ENCODE measurements at places on chromosomes 1 and 21. TPM values are rescaled to one million over a fixed set of nuclear protein-coding genes. Genes with fewer than 3 reads are reported as not detected.
A peak's percentile ranks its signal among the peaks of the same experiment; 100 is the strongest.

GRCh38 chr1:37149296-37149695 is 115.0 kb upstream of the GRIK3 start:
- no peak for DNase-seq

The KRTAP19-3 gene
- total RNA-seq = not detected

- DNase-seq = no peak
These were observed 48.9 kb downstream of the RASSF5 start for GRCh38 chr1:206556047-206556749.

DNA sequence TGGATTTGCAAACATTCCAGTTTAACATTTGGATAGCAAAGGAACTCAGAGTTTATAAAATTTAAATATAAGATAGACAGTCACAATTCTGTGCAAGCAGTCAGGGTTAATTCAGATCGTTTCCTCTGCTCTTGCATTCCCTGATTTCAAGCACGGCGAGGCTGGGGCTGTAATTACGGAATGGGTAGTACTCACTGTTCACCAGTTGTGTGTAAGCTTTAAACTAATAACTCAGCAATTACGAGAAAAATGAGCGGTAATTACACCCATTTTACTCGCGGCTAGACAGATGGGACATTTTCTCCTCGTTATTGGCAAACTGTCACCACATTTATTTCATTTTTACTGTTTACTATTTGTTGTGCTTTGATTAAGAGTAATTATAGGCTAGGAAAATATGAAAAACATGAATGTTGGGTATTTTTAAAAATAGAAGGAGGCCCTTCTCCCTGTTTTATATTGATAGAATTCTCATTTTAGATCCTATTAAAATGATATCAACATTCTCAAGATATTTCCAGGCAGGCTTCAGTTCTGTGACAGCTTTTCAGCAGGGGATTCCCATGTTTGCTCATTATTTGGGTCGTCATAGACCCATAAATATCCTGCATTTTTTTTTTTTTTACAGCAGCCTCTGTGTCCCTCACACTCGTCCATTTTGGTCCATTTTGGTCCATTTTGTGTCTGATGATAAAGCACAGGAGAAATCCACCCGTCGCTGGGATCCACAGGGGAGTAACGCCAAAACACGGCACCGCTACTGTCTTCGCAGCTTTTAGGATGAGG is 208.3 kb downstream of the DSCAM start:
- DNase-seq = no peak

DNA sequence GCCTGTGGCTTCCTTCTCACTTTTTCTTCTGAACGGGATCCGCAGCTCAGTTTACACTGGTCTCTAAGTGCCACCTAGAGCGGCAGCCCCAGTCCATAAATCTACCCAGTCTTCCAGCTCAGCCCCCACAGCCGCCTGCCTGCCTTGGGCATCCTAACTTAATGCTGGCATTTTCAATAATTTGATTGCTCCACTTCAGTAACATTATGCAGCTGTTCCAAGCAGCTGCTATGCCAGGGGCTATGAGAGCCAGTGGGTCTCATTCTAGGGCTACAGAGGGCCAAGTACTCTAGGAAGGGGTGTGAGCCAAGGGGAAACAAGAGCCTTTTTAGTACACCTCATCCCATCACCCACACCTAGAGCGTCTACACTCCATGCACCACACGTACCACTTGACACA is 48.4 kb upstream of the COA6 start:
- no peak for DNase-seq

GRCh38 chr1:23343221-23344110 is 618 bp downstream of the HNRNPR start:
- DNase-seq = peak; percentile 43

GRCh38 chr1:28280977-28281381 is 21.7 kb downstream of the SESN2 start:
- DNase-seq = no peak

The TTF2 gene
- 4.3 TPM for total RNA-seq

DNA sequence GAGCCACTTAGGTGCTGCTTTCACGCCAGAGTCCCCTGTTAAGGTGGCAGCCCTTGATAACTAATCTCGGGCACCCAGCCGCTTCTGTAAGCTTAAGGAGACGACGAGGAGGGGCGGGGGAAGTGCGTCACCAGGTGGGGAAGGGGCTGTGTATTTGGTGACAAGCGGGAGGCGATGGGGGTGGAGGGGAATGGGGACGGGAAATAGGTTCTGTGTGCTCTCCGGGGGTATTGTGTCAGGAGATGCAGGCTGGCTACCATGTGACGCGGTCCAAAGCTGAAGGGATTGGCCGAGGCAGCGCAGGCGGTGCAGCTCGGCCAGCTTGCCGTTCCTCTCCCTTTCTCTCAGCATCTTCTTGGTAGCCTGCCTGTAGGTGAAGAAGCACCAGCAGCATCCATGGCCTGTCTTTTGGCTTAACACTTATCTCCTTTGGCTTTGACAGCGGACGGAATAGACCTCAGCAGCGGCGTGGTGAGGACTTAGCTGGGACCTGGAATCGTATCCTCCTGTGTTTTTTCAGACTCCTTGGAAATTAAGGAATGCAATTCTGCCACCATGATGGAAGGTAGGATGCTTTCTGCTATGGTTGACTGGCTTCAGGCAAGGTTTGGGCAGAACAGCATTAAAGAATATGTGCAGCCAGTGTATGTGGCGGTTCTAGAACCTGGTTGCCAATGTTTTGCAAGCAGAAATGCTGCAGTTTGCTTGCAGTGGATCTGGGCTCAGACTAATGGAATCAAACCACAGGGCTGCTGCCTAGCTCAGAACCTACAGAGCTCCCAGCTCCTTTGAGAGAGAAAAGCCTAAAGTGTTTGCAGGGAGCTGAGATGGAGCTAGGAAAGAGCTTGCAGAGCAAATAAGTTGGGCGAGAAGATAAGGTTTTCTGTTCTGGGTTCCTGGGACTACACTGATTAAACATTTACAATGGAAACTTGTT is at the start of gene SGIP1:
SGIP1 (plus strand) TSS at position 350 of the 937 bp plus-strand sequence; CDS start at position 556, 206 bp downstream.
- DNase-seq = peak; percentile 58

The ELF3 gene
- total RNA-seq = 0.65 TPM

GRCh38 chr1:71224741-71225377 is 144.0 kb upstream of the ZRANB2 start:
- DNase-seq = no peak

The ANGPTL1 gene
- total RNA-seq = 7.5 TPM

GRCh38 chr1:6208723-6209660 is 3.1 kb downstream of the RNF207 start:
- DNase-seq = peak; percentile 72

- peak; percentile 11 for DNase-seq
These were observed 56.3 kb upstream of the DIP2A start for GRCh38 chr21:46402421-46402820.

The ROR1 gene
- total RNA-seq = 8.6 TPM

GRCh38 chr1:43766086-43766784 is 58.9 kb downstream of the ST3GAL3 start:
- no peak for DNase-seq

DNA sequence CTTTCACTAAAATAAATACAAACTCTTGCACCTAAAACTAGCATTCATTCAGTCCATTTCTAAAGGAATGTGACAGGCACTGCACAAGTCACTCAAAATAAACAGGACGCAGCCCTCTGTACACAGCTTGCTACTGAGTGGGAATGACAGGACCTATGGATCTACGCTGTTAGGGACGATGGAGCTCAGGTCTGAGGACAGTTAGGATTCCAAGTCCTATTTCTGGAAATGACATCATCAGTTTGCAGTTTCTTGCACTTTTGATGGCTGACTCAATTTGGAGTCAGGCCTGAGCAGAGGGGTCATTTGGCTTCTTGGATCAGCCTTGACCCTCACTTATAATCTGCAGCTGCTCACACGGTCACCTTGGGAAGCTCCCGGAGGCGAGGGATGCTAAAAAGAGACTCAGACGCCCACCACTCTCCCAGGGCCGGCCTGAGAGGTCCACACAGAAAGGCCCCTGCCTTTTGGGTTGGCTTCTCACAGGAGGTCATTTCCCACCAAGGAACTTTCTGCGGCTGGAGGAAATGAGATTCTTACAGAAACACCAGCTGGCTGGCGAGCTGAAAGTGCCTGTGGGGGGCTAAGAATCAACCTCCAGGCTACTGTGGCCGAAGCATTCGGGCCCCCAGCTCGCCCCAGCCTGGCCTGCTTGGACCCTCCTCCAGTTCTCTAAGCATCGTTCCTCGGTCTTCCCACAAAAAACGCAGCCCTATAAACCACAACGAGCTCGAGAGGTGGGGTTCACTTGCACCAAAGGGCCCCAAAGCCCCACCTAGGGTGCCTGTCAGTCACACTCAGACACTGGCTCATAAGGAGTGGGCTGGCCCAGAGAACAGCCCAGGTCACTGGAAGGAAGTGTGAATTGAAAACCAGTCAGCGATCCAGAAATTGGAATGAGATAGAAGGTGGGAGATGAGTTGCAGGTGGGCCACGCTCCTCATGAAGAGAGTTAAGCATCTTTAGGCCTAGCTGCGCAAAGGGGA is 8.9 kb upstream of the PDE9A start:
- peak; percentile 26 for DNase-seq

The SAMSN1 gene
- 1.3 TPM for total RNA-seq

GRCh38 chr1:115648717-115649691 is 7.2 kb downstream of the VANGL1 start:
- no peak for DNase-seq

The TNFAIP8L2 gene
- 1.5 TPM for total RNA-seq

DNA sequence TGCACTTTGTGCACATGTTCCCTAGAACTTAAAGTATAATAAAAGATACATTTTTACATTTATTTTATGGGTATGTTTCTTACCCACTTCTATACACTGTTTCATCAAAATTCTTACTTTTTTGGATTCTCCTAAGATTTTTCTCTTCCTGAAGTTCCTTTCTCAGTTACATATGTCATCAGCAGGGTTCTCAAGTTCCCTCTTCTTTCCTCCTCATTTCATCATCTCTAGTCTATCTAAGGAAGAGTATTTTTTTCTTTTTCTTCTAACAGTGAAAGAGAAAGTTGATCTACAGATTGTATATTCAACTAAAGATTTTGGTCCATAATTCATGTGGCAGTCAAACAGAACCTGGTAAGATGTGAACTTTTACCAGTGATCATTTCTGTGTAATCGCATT is 41.2 kb upstream of the CYYR1 start:
- DNase-seq = no peak

- no peak for DNase-seq
These were observed 159.0 kb upstream of the GALNT2 start for GRCh38 chr1:229907884-229908638.

DNA sequence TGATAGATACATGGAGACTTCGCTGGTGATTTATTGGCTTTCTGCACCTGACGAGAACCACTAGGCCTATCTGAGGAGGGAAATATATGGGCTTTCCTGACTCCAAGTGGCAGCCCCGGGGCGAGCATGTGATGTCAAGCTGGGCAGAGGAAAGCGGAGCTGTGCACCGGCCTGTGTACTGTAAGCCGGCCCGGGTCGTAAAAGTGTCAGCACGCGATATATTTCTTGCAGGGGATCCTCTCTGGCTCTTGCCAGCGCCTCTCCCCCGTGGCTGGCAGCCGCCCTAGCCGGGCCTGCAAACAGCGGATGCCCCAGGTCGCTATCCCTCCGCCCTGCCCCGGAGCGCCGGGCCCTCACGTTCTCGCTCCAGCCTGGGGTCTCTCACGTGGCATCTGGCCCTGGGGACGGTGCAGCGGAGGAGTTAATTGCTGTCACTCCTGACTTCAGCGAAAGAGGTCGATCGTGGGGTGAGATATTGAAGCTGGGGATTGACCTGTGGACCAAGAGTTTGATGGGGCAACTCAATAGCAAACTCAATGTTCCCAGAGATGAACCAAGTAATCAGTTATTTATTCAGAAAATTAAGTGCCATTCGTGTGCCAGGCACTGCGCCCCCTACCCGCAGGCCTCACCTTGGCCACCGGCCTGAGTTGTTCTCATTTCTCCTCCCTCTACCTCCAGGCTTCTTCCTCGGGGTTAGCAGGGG is 41.0 kb upstream of the HAO2 start:
- no peak for DNase-seq

The PPIAL4G gene
- not detected for total RNA-seq

DNA sequence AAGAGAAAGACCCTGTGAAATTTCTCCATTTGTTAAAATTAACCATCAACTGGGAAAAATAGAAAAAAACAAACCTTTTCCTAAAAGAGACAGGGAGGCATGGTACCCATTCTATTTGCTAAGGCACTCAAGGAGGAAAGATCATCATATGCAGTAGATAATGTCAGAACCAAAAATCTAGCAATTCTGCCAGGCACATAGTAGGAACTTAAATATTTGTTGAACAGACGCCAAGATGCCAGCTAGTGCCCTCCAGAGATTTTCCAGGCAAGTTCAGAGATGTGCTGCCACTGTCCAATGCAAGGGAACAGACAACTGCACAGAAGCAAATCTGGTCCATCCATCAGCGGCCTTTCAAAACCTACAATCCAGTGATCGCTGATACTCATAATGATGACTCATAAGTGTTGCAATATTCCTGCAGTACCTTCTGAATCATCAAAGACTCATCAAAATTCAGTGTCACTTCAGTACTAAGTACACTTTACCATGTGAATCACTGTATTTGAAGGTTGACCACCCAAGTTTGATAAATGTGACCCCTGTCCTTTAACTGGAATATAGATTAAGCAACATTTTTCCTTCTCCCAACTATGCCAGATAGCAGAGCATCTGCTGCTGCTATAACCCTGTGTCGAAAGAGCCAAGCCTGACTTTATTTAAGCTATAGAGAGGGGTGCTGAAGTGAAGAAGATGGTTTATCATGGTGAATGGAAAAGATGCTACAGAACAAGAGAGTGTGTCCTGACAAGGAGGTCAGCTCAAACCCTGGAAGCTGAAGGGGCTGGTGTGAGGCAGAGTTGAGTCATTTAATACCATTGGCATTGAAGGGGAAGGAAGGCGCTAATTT is 99.1 kb downstream of the MT1HL1 start:
- DNase-seq = no peak

The DNAI4 gene
- 13.5 TPM for total RNA-seq

The GPR153 gene
- 12.5 TPM for total RNA-seq

- DNase-seq = no peak
These were observed 26.4 kb downstream of the PLXNA2 start for GRCh38 chr1:208217781-208218180.

The FCRL4 gene
- total RNA-seq = not detected

DNA sequence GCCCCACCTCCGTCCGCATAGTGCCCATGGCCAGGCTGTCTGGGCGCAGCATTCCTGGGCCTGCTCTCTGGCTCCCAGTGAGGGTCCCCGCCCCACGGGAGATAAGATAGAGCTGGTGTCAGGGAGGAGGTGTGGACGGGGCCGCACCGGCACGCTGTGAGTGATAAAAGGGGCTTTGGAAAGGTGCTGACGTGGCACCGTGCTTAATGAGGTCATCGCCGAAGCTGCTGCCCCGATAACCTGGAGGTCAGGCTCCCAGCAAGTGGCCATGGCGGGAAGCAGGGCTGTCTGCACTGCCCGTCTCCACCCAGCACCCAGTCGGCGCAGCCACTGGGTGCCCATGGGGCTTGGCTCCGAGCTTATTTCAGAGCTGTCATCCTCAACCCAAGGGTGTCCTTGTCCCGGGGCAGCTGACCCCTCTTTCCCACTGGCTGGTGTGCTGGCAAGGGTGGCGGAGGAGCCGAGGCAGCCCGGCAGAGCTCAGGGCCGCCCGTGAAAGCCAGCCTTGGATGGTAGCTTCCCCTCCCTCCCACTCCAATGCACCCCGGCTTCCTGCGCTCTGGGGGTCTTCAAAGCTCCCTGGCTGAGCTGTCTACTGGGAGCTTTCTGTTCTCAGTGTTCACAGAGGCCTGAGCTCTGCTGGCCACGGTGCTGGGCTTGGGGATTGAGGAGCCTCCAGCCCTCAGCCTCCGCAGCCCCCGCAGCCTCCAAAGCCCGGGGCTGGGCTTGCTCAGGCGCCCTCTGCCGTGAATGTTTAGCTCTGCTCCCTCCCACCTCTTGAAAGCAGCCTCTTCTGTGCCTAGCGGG is 105.1 kb upstream of the ARHGEF16 start:
- DNase-seq = peak; percentile 90

- DNase-seq = no peak
These were observed 3.6 kb upstream of the RERE start for GRCh38 chr1:8821084-8821483.

All from Right ventricle myocardium superior (tissue), 1 donor.